ENCODE measurements at places on chromosomes 6 and 20.

GRCh38 chr20:1150218-1150617 lies 31.8 kb downstream of the PSMF1 start:
- no peak for DNase-seq

DNA sequence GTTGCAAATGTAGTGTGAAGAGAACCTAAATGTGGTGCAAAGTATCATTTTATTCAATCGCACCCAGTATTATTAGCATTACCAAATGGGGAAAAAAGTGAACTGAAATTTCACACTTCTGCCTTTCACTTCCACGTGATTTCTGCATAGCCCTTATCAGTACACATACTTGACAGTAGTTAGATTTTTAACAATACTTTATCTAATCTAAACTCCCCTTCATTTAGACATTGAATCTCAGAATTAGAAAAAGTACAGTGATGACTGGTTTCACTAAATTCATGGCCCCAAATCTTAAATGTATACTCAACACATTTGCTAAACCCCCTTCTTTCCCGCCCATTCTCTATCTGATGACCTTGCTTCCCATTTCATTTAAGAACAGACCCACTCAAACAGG lies 14.3 kb downstream of the STX7 start:
- no peak for DNase-seq

- DNase-seq: no peak
These were observed 449.8 kb upstream of the RNF217 start for GRCh38 chr6:124512431-124512830.

DNA sequence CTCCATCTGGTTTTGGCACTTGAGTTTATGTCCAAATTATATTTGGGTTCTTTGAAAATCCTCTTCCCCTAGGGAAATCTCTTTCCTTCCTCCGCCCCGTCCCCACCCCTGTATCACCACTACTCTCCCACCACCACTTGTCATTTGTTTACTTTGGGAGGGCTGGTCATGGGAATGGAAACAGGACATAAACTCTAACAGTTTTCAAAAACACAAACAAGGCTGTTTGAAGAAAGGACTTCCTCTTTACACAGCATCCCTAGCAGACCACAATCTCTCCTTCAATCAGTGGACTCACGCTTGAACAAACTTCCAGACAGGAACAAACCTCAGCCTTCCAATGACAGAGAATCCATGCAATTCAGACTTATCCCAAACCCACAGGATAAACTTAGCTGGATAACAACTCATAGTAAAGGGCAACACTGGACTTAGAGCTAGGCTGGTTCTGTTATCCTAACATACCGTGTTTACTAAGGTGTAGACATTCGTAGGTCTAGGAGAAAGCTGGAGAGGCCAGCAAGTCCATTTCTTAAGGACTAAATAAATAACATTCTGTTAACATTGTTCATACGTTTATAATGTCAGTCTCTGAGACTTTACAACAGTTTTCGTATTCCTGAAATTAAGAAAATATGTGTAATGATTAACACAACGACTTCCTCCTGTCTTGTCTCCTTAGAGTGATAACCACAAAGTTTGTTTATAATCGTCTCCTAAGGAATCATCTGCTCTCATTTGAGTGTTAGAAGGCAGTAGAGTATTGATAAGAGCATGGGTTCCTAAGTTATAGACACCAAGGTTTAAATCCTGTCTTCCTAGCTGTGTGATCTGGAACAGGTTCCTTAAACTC lies 44.1 kb upstream of the CTAGE9 start:
- no peak for DNase-seq

DNA sequence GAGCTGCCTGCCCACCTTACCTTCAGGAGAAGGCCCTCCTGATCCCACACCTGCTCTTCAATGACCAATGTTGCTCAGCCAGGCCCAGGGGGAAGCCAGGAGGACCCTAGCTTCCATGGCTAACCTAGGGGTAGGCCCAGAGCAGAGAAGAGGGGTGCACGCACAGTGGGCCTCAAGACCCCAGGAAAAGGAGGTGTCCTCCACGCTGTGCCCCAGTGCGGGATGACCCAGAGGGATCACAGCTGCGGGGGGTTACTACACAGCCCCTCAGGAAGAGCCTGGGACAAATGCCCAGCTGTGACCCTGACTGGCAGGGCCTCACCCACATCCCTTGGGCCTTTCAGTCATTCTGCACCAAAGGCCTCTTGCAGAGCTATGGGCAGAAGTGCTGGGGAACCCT lies 31.6 kb upstream of the APMAP start:
- no peak for DNase-seq

Data from neural progenitor cell (in vitro differentiated cells).